ENCODE measurements at places on chromosomes 5 and 9. TPM values are rescaled to one million over a fixed set of nuclear protein-coding genes. Genes with fewer than 3 reads are reported as not detected.
A peak's percentile ranks its signal among the peaks of the same experiment; 100 is the strongest.

GRCh38 chr9:126702151-126703001, 88.6 kb downstream of the LMX1B start:
- DNase-seq = no peak

GRCh38 chr5:91433861-91434260, 50.7 kb upstream of the ARRDC3 start:
- no peak for DNase-seq

GRCh38 chr9:33415501-33416038, 13.2 kb upstream of the AQP7 start:
- peak; percentile 62 for DNase-seq

- no peak for DNase-seq
Observed at GRCh38 chr9:113143432-113144227, 7.2 kb upstream of the SLC31A2 start.

DNA sequence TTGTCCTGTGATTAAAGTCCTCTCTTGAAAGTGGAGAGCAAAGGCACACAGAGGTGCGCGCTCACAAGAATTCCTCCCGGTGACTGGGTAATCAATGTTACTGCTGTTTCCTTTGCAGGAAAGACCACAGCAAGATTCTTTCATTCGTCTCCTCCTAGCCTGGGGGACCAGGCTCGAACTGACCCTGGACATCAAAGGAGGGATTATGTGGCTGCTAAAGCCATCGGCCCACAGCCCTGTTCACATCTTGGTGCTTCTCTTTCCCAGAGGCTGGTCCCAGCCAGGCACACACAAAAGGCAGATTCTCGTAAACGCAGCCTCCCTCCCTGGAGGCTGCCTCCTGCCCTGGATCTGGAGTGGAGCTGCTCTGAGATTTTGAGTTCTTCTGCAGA, 230.9 kb downstream of the FANCC start:
- no peak for DNase-seq

Gene CDKN2B-AS1
- 1.3 TPM for total RNA-seq

DNA sequence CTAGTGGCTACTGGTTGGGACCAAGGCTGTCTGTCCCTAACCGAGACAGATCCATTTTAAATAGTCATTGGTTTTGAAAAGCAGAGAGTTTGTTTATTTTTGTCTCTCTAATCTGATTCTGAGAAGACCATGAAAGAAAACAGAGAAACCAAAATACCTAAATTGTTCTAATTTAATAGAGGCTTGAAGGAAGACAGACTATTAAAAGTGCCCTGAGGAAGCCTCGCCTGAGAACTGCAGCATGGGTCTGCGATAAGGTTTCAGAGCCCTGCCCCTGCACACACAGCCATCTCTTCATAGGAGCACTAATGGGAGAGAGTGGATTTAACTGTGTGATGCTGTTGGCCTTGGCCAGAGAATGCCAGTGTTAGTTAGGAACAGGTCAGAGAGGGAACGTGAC, 175.5 kb upstream of the SV2C start:
- DNase-seq = no peak

- no peak for DNase-seq
Observed at GRCh38 chr9:69771775-69772418, 12.1 kb upstream of the PTAR1 start.

DNA sequence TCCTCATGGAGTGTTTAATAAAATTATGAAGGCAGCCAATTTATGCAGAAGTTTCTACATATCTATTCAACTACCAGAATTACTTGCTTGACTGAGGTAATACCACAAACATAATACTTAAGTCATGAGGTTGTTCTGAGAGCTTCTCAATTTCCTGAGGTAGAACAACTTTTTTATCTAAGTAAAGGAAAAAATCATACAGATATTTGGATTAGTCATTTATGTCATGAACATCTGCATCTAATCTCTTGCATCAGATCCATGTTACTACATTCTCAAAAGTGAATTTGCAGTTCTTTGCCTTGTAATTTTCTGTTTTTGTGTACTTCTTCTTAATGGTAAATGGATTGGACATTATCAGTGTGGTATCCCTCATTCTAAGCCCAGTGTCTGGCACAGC, 60.4 kb upstream of the RGMB start:
- DNase-seq = no peak

GRCh38 chr5:127337876-127338275, 47.3 kb downstream of the MEGF10 start:
- no peak for DNase-seq

GRCh38 chr9:108953983-108954574, 19.9 kb downstream of the ABITRAM start:
- no peak for DNase-seq

DNA sequence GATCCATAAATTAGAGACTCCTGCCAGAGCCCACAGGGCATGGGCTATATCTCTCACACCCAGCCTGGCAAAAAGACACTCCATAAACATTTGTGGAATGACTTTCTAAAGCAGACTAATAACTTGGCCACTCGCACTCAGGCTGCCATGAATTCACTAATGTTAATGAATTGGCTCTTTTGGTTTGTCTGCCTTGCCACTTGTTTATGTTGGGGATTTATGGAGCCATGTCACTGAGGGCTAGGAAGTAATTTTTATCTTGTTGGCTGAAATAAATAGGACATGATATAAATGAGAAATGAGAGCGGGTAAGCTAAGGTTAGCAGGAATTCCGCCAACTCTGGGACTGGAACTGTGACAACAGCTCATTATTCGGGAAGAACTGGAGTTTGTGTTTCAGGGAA, 55.2 kb downstream of the DROSHA start:
- peak; percentile 34 for DNase-seq

GRCh38 chr5:83589786-83590185, 118.2 kb downstream of the VCAN start:
- DNase-seq = no peak

DNA sequence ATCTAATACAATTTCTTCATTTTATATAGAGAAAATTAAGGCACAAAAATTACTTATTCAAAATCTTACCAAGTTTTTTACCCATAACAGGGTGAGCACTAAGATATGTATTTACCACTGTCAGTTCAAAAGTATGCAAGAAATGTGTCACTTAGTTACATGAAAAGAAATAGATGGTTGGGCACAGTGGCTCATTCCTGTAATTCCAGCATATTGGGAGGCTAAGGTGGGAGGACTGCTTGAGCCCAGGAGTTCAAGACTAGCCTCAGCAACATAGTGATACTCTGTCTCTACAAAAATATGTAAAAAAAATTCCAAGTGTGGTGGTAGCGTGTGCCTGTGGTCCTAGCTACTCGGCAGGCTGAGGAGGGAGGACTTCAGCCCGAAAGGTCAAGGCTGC, 19.4 kb downstream of the YIPF5 start:
- no peak for DNase-seq

GRCh38 chr5:78649211-78649695, 681 bp upstream of the LHFPL2 start:
- DNase-seq = no peak

Gene ARL14EPL
- total RNA-seq = not detected

DNA sequence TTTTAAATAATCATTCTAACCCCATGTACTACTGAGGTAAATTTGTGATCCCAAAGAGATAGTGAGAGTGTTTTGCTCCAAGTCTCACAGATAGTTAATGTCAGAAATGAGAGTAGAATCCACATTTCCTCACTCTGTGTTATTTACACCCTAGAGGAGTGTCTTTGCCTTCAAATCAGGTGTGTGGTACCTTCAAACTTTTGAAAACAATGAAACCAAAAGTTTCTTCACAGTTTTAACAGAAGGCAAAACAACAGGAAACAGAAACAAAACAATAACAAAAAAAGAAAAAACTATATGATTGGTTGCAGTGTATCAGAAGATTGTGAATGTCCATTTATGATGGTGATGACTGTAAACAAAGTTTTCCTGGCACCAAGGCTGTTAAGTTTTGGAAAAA, 85.9 kb downstream of the ERBIN start:
- no peak for DNase-seq

Gene TUSC1
- 17.4 TPM for total RNA-seq

DNA sequence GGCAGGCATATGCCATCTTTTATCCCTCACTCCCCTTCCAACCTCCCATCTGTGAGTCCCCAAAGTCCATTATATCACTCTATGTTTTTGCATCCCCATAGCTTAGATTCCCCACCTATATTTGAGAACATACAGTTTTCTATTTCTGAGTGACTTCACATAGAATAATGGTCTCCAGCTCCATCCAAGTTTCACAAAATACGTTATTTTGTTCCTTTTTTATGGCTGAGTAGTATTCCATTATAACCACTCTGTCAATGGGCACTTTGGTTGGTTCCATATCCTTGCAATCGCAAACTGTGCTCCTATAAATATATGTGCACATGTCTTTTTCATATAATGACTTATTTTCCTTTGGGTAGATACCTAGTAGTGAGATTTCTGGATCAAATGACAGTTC, 178.6 kb downstream of the GAS1 start:
- DNase-seq = no peak

DNA sequence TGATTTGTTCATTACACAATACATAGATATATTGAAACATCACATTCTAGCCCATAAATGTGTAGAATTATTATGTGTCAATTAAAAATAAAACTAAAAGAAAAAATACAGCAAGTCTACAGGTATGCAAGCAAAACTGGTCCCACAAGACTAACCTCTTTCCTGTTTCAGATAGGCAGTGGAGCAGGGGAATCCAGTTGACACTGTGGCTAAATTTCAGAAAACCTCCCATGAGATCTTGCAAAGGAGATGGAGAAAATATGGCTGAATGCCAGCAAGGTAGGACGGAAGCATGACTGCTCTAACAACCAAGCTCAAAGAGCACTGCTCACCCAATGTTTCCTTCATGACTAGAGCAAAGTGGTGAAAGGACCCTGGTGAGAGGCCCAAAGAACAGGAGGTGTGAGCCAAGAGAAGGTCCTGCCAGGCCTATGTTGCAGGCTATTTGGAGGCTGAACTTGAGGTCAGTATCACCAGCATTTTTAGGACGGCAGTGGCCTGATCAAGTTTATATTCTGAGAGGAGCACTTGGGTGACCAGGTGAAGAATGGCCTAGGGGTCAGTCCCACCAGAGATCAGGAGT, 1.1 kb upstream of the SH3TC2 start:
- no peak for DNase-seq

Gene WHRN
- total RNA-seq = 29.4 TPM

Gene ARHGEF28
- 16.3 TPM for total RNA-seq

- DNase-seq = peak; percentile 68
Observed at GRCh38 chr5:126777257-126777974, 480 bp downstream of the LMNB1 start.

DNA sequence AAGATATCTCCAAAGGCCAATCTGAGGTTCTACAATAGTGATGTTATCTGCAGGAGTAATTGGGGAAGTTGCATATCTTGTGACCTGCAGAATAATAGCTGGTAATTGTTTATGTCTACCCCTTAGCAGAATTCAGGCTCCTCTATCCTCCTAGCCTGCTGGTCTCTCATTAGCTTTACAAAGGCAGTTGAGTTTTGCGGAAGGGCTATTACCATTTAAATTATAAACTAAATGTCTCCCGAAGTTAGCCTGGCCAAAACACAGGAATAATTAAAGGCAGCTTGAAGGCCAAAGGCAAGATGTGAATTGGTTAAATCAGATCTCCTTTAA, 168.7 kb downstream of the TTC39B start:
- DNase-seq = no peak

DNA sequence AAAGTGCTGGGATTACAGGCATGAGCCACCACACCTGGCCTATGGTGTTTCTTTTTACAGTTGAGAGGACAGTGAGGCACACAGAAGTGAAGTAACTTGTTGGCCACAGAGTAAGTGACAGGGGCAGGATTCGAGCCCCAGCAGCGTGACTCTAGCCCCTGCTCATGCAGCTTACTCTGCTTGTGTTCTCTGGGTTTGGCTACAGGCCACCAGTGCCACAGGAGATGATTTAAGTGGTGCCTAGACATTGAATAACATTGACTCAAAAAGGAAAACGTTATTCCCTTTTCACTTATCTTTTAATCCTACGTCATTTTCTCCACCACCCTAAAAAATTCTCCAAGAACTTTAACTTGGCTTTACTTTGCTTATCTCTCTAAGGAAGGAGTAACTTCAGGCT, 61.4 kb downstream of the SNX24 start:
- DNase-seq = no peak

Gene TMEM215
- total RNA-seq = 0.46 TPM

DNA sequence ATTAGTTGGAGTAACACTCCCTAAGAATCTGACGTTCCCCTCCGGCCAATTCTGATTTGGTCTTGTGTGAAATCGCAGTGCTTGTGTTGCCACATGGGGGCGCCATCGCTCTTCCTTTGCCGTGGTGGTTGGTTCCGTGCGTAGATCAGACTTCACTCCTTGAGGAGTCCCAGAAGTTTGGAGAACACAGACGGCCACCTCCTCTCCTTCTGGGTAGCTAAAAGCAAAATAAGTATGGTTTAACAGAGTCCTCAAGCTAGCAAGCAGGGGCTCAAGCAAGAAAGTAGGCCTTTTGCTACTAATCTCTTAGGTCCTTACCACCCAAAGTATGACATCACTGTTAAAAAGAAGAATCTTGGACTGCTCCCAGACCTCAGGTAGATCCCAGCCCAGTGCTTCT, 59.5 kb downstream of the HSPA4 start:
- peak; percentile 88 for DNase-seq

DNA sequence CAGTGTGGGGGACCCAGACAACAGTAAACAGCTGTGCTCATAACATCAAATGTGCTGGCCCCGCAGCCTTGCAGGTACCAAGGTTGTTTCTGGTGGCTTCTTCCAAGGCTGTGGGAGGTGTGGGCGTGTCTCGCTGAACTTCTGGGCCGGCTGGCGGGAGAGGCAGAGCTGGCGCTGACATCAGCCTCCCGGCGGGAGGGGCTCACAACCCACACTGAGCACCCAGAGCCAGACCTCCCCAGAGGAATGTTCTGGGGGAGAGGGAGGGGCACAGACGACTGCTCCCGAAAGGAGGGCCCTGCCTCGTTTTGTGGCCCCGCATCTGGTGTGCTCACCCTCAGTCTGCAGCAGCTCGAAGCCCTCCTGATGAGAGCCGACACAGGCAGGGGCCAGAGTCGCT, 6.9 kb upstream of the SLC12A7 start:
- DNase-seq = no peak

DNA sequence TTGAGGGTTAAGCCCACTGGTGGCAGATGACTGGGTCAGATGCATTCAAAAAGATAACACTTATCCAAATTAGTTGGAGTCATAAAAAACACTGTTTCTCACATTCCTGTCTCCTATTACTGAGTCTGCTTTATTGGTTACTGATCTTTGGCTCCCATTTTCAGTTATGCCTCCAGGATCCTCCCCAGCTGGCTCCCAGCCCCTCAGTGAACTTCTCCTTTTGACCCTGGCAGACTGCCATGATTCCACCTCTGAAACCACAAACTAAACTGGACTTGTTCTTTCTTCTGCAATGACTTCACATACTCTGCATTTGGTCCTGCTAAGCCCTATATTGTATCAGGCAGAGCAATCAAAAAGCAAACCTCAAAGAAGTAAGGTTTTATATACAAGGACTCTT, 860.8 kb upstream of the DMAC1 start:
- DNase-seq = no peak

DNA sequence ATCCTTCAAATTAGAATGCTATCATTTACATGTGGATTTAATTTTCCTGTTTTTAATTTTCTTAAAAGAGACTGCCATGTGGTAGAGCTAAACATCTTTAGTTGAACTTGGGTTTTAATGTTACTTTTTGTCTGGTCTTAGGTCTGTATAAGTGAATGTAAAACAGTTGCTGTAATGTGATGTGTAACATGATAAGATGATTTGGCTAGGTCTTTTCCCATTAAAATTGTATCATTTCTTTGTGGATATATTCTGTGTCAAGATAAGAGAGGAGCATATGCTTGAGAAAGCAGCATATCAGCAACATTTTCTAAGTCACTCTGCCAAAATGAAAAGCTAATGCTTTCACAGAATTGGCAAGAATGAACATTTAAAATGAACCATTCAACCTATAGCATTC, 18.5 kb downstream of the TMEM167A start:
- no peak for DNase-seq

GRCh38 chr9:103193992-103194391, 198.9 kb downstream of the CYLC2 start:
- no peak for DNase-seq

Gene STPG3
- total RNA-seq = not detected

All from dorsolateral prefrontal cortex (tissue), 122 donors.